Smooth muscle cell of the brain vasculature (primary cell): ENCODE measurements at places on chromosomes 12 and 14.

DNA sequence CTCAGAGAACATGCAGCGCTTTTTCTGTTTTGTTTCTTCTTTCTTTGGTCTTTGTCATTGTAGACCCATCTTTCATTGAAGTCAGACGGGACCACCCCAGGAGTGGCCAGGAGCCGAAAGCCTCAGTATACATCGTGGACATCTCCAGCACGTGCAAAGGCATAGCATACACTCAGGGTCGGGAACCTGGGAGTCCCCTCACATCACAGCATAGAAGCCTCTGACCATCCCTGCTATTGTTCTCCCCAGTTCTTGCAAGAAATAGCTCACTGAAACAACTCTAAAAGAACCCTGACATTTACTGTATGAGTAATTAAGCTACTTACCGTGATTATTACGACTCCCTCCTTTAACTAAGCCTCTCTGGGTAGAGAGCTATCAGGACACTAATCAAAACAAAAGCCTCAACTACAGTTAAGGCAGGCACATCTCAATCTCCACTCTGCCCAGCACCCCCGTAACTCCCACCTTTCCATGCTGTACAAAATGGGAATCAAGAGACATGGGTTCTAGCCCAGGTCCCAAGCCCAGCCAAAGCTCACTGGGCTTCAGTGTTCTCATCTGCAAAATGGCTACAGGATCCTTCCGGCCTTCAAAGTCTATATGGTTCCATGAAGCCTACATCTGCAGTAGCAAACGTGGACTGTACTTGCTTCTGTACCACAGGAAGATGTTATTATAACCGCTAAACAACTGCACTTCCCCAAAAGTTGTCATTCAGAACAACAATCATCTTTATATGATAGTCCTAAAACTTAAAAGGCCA, 6.7 kb downstream of the CCDC88C start:
- DNase-seq, result no peak

DNA sequence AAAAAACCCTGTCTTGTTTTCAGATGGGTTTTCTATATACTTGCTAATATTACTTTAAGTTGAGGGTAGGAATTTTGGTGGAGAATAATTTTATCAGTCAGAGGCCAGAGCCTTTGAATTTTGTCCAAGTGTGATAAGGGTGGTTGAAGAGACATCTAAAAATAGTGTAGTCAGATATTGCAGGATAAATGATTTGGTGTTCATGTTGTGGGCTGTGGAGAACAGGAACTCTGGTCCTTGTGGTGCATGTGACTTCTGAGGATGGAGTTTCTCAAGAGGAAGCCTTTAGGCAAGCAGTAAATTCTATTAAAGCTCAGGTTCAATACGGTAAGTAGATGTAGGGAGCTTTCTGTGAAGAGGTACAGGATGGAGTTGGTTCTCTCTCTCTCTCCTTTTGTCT, 2.8 kb downstream of the ADAM21 start:
- no peak for DNase-seq

GRCh38 chr12:65894088-65894487, 69.8 kb downstream of the HMGA2 start:
- no peak for DNase-seq

DNA sequence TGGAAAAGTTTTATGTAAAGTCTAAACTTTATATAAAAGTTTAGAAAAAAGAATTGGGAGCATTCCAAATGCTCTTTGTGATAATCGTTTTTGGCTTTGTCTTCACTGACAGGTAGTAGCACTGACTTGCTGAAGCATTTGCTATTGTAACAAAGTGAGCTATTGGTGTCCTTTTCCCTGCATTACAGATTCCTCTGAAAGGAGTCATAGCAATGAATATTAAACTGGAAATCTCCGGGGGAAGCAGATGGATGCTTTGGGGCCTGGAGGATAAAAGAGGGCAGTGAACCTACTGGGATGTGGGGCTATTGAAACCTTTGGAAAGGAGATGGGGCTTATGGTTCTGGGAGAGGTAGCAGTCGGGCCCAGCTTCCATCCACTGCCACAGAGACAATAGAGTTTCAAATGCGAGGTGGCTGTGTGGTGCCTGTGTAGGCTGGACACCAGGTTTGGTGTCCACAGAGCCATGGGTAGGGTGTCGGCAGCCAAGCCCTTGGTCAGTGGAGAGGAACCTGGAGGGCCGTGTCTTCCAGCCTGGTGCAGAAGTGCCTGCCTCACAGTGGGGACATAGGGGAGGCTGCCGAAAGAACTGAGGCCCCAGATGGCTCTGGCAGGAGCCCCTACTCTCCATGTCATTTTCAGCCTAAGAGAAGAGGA, 10.1 kb downstream of the GSG1 start:
- DNase-seq, result no peak

DNA sequence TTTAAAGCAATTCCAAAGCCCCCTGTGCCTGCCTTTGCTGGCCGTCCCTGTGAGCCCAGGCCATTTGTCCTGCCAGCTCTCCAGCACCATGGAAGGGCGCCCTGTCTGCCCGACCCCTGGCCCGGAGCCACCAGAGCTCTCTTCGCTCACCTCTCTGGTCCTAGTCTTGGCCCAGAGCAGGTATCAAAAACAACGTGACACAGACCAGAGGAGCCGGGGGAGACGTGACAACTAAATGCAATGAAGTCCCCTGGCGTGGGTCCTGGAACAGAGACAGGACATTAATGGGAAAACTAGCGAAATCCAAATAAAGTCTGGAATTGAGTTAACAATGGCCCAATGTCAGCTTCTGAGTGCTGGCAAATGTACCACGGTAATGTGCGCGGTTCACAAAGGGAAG, 83.2 kb upstream of the DIO3 start:
- no peak for DNase-seq

DNA sequence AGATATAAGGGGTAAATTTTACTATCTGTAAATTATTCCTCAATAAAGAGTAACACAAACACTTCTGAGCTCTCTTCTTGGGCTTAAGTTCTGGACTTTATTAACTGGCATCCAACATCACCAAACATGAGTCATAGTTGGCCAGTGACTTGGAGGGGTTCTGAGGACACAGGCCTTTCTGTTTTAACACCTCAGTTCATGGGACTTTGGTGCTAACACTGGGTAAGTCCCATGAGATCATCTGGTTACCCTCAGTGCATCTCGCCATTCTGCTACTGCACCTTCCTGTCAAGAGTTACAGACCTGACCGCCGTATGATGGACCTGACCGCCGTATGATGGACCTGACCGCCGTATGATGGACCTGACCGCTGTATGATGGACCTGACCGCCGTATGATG, 9.9 kb downstream of the SLC15A4 start:
- no peak for DNase-seq

DNA sequence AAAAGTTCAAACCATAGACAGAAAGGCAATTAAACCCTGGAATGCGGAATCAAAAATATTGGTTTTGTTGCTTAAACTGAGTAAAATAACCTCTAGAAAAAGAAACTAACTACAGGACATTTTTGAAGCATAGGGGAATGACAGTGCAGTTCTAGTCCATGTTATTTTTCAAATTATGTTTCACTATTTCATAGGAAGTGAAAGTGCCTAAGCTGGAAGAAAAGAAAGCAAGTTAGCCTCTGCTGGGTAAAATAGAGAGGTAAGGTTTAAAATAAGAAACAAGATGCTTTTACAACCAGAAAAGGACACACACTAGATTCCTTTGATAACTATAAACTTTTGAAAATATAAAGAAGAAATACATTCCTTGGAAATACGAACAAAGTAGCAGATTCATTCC, 1.1 kb downstream of the CLECL1 start:
- DNase-seq, result no peak

- DNase-seq, result no peak
Measured at GRCh38 chr12:32266756-32267155, 132.6 kb upstream of the FGD4 start.

DNA sequence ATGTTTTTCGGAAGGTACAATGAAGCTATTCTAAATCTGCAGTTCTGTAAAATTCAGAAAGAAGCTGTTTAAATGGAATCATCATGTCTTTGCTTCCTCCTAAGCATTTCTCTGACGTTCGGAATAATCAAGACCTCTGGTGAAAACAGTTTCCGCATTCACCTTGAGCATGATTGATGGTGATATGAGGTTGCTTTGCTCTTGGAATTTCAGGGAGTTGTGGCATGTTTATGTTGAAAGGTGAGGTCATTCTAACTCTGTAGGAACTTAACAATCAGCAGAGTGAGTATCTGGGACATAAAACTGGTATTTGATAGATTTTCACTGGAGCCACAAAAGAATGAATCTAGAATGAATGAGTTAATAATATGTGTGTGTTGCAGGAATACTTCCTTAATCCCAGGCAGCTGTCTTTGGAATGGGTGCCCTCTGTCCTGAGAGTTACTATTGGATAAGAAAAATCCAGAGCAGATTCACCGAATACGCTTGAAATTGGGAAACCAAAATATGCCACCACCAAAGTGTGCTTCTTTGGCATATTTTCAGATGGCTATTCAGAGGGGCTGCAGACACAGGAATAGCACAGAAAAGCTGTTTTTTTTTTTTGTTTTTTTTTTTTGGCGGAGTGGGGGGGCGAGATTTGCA, 599.1 kb downstream of the CCER1 start:
- no peak for DNase-seq

GRCh38 chr12:98714426-98714825, 69.3 kb downstream of the APAF1 start:
- DNase-seq, result no peak

- DNase-seq, result no peak
Measured at GRCh38 chr14:78228702-78229327, 58.6 kb downstream of the NRXN3 start.

DNA sequence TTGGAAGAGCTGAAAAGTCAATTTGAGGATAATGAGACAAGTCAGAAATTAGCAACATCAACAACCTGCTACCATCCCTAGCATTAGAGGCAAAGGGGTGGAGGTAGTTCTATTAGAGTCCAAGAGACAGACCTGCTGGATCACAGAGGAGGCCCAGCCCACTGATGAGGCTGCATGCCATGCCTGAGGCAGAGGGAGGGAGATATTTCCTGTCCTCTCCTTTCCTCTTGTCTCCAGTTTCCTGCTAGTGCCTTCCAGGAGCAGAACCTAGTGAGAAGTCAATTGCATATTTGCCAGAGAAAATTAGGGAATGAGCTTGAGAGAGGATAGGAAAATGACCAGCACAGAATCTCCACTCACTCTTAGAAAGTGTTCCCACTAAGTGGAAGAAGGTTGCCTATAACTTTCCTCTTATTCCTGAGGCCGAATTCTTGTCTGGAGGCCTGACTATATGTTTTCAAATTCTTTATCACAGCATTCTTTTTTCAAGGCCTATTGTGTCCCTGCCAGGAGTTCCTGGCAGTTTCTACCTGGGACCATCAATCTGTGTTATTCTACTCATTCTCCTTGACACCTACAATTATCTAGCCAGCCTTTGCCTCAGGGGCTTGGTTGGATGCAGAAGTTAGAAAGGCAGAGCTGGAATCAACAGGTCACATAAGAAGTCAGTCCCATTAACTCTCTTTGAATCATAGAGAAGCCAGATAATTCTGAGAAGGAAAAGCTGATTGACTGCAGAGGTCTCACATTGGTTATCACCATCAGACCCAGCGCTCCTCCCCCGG, 121.9 kb downstream of the EMP1 start:
- DNase-seq, result no peak

DNA sequence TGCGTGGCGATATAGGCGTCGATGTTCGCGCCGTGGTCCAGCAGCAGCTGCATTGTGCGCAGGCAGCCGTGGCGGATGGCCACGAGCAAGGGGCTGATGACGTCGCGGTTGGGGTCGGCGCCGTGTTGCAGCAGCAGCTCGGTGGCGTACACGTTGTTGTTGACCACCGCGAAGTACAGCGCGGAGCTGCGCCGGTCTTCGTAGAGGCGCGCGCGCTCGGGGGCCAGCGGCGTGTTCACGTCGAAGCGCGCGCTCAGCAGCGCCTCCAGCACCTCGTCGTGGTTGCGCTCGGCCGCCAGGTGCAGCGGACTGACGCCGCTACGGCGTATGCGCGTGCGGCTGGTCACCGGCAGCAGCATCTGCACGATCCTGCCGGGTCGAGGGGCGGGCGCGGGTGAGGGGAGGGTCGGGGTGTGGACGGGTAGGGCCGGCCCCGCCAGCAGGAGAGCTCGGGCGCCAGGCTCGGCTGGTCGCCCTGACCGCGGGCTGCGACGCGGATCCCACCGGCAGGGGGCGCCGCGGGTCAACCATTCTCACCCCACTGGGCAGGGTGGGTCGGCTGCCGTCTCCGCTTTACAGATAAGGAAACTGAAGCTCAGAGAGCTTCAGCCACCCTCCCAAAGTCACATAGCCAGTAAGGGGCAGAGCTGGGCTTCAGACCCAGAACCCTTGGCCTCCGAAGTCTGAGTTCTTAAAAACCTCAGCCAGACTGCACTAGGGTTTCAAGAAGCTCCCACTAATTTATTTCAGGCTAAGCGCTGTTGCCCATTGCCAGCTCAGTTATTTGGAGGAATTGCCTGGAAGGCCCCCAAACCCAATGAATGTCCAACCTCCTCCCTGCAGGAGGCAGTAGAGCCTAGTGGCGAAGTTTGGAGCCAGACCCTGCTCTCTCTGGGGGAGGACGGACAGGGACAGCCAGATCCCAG, 12.4 kb downstream of the FAM181A start:
- no peak for DNase-seq

- no peak for DNase-seq
Measured at GRCh38 chr14:48008646-48009045, 333.2 kb upstream of the MDGA2 start.

- DNase-seq, result no peak
Measured at GRCh38 chr14:94081386-94081820, 293 bp downstream of the IFI27L1 start.

DNA sequence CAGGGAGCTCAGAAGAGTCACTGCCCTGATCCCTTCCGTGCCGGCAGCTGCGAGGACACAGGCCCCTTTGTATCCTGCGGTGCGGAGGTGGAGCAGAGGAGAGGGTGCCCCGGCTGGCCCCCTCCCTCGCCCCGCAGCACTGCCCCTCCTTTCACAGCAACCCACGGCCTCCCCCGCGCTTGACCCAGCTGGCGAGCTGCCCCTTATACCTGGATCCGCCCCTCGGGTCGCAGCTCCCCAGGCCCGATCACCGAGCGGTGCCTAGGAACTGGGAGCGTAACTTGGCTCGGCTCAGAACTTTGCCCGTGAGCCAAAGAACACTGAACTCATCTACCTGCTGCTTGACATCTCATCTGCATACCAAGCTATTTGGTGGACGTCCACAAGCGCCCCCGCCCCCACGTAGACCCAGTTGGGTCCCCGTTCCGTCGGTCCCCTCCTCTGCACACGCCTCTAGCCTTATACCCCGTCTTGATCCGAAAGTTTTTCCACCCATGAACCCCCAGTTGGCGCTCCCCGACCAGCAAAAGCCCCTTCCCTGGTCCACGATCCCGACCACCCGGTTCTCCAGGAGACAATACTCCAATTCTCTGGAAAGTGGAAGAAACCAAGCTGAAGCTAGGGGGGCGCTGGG, 697 bp upstream of the DNAJC14 start:
- no peak for DNase-seq

DNA sequence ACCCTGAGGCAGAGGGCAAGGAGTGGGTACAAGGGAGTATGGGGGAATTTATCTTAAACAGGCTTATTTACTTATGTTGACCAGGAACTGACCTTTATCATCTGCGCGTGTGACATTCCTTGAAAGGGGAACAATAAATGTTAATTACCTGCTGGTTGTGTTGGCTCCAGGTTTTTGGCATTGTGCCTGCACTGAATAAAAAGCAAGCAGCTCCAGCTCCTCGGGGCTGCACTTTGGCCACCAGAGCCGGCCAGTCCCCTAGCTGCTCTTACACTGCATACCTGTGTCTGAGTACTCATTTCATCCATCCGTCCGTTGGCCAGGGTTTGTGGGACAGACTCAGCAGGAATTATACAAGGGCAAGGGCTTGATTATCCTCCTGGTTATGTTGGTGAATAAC, 68.8 kb upstream of the GTF2A1 start:
- DNase-seq, result no peak

- DNase-seq, result no peak
Measured at GRCh38 chr12:78198896-78199295, 368.2 kb downstream of the NAV3 start.
